ENCODE measurements at places on chromosomes 2 and 18.

GRCh38 chr2:16425462-16426336 is 239.9 kb downstream of the CYRIA start:
- DNase-seq: no peak

GRCh38 chr2:239232195-239232578 is 168.6 kb downstream of the HDAC4 start:
- no peak for DNase-seq

DNA sequence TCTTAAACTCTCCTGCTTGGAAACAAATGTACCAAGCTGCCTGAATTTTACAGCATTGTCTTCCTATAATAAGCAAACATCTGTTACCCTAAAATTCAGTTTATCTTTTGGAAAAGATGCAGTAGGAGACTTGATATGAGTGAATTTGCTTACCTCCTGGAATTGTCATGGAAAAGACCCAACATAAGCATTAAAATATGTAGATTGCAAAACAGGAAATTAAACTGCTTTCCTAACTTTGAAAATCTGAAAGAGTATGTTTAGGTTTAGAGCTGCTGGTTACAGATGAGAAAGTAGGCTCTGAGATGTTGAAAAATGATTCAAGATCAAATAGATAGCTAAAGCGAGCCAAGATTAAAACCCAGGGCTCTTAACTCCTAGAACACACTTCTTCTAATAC is 316.5 kb downstream of the SOX11 start:
- no peak for DNase-seq

- DNase-seq: no peak
These were observed 235.2 kb downstream of the DYSF start for GRCh38 chr2:71688530-71688929.

DNA sequence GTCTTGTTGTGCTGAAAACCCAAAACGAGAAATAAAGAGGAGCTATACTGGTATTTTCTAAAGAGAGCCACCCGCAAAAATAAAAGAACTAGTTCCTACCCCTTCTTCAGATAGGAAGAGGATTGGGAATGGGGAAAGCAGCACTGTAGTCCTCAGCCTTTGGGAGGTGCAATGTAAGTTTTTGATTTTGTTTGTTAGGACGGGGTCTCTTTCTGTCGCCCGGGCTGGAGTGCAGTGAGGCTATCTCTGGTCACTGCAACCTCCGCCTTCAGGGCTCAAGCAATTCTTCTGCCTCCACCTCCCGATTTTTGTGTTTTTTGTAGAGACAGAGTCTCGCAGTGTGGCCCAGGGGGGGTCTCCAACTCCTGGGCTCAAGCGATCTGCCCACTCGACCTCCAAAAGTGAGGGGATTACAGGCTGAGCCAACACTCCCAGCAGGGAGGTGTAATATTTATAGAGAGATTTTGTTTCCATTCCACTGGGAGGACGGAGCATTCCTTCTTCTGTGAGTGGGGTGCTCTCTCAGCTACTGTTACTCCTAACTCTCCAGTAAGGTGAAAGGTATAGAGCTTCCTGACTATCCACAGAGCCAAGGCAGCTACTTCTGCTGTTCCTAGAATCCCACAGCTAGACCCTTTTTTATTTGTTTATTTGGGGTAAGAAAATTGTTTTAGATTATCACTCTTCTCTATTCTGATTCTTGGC is 13.1 kb upstream of the GULP1 start:
- DNase-seq: no peak

DNA sequence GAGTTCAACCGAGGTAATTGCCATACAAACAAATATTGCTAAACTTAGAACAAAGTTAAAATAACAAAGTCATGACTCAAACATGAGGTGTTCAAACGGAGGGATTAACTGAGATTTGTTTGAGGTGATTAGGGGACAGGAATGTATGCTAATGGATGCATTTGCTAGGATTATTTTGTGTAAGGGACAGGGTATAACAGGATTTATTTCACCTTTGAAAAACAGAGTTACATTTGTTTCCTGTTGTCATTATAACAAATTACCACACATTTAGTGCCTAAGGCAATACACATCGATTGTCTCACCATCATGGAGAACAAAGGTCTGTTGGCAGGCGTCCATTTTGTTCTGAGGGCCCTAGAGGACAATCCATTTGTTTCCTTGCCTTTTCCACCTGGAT is 304.3 kb upstream of the CNTNAP5 start:
- DNase-seq: no peak

All from AG20443 (cell line).